NCI-H1930 (cell line): ENCODE measurements at places on chromosomes 4 and X.

DNA sequence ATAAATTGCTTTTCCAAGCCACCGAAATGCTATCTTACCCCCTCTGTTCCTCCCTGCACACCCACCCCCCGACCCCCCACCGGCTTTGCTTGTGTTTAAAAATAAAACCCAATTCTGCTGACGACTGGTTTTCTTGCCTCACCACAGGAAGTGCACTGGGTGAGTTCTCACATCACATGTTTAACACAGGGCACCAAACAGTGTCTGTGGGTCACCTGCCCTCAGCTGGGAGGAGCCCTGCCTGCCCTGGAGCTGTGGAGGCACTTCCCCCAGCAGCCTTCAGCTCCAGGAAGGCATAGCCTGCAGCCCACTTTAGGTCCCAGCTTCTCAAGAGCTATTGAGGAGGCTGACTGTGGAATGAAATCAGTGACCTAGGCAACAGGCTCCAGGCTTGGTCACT is 8.8 kb downstream of the TMEM255A start:
- DNase-seq, result no peak

GRCh38 chrX:80174925-80175574 is 160.5 kb downstream of the TBX22 start:
- no peak for DNase-seq

DNA sequence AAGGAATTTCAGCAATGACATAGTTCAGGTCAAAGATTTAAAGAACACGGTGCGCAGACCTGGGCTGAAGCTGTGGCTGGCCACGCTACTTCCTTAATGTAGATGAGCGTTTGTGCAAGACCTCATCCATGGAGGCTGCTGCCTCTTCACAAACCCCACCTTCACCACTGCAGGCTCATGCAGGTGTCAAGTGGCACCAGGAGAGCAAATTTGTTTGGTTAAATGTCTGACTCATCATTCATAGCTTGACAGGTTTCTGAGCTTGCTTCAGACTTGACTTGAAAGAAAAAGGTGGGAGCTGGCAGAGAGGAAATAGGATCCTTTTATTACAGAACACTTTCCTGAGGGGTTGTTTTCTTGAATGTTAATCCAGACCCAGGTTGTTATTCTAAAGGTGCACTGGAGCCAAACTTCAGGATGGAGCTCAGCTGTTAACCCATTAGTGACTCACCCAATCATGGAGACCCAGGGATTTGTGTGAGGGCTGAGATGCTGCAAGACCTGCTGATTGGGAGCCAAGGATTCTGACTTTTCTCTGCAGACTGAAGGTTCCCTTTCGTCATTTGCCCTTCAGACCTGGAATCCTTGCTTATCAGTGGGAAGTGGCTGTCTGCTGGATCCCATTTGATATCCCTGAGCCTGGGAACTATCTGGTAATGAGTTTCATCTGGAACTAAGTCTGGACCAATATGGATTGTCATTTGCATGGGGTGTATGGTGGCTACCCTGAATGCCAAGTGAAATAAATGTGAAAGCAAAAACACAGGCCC is 315.3 kb downstream of the PTTG2 start:
- DNase-seq, result no peak

- peak; percentile 16 for DNase-seq
Observed at GRCh38 chrX:25277574-25277973, 261.8 kb upstream of the ARX start.

GRCh38 chr4:86450861-86451260 is 91.0 kb upstream of the MAPK10 start:
- no peak for DNase-seq

DNA sequence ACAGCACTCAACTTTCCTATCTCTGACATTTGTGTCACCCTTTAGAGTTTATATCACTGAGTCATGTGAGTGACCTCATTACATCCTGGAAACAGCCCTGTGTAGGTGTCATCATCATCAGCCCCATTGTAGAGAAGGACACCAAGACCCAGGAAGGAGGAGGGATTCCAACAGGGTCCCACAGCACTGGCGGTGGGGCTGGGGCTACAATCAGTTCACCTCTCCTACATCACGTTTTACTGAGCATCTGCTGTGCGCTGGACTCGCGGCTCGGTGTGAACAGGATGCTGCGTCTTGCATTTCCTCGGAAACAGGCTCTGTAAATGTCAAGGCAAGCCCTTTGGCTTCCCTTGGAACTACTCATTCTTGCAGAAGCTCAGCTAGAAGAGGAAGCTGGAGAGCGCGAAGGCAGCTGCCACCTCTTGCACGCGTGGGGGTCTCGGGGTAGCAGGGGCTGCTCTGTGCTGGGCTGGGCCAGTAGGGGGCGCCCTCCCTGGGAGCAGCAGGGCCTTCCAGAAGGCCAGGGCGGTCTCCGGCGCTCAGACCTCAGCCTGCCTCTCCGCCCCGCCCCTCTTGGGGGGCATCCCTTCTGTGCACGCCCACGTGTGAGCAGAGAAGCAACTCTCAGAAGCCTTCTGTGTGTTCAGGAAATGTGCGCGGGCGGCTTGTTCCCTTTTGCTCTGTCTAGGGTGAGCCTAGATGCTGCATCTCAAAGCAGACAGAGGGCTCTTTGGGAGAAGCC is 29.0 kb downstream of the REELD1 start:
- DNase-seq, result no peak

- DNase-seq, result no peak
Observed at GRCh38 chr4:182267048-182267447, 23.8 kb downstream of the TENM3 start.

GRCh38 chrX:7828594-7828993 is 14.4 kb upstream of the VCX start:
- DNase-seq, result no peak

DNA sequence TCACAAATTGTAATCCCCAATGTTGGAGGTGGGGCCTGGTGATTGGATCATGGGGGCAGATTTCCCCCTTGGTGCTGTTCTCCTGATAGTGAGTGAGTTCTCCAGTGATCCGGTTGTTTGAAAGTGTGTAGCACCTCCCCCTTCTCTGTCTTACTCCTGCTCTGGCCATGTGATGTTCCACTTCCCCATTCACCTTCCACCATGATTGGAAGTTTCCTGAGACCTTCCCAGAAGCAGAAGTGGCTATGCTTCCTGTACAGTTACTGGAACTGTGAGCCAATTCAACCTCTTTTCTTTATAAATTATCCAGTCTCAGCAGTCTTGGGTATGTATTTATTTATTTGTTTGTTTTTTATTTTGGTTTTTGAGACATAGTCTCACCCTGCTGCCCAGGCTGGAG is 143.2 kb downstream of the CPE start:
- DNase-seq, result no peak

- DNase-seq, result no peak
Observed at GRCh38 chr4:66328803-66329574, 658.7 kb upstream of the EPHA5 start.

DNA sequence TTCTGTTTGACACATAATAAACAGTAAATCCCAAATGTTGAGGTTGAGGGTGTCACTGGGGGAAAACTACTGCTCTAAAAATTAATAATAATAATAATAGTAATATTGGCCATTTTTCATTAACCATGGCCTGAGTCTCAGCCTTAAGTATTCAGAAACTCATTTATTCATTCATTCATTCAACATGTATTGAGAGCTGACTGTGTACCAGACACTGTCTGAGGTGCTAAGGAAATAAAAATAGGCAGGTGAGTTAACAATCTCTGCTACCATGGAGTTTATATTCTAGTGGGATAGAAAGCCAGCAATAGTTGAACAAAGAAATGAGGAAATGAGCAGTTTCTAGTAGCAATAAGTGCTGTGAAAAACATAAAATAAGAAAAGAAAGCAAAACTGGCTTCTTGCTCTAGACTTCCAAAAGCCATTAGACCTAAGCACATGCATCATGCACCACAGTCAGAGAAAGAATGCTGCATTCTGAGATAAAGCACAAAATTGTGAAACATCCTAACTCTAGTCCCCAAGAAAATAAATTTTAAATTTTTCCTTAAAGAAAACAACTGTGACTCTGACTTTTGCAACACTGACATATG is 278.7 kb downstream of the RCHY1 start:
- DNase-seq, result no peak

DNA sequence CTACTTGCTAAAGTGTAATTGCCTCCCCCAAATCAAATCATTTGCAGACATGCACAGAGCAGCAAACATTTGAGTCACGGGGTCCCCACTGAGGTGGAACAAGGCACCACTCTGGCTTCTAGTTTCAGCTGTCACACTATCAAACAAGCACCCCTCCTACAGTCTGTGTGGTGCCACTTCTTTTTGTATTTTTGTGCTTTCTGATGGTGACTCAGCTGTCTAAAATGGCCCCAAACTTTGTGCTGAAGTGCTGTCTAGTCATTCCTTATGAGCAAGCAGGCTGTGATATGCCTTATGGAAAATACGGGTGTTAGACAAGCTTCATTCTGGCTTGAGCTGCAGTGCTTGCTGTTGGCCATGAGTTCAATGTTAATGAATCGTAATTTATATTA is 15.4 kb downstream of the IGFBP7 start:
- no peak for DNase-seq

- DNase-seq, result no peak
Observed at GRCh38 chrX:20521222-20521621, 254.5 kb upstream of the RPS6KA3 start.

DNA sequence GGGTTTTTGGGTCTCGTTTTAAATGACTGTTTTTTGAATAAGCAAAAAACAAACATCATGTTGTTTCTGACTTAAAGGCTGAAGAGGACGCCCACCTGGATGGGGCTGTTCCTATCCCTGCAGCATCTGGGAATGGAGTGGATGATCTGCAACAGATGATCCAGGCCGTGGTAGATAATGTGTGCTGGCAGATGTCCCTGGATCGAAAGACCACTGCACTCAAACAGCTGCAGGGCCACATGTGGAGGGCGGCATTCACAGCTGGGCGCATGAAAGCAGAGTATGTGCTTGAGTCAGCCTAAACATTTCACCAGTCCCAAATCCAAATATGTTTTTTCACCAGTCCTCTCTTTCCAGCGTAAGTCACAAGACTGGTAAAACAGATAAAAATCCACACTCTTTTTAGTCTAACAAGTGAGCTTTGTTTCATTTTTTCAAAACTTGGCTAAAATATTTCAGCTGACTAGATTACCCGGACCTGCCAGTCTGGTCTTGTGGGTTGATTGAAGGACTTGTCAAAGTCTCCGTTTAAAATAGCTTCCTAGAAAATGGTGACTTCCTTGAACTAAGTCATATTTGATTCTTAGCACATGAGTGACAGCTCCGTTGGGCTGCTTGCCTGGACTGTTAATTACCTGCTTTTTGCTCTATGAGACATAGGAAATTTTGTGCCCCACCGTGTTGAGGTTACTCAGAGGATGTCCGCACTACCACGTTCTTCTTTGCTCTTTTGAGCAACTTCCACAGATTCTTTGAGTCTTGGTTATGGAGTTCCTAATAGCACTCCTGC is 20.8 kb downstream of the ENOPH1 start:
- no peak for DNase-seq

DNA sequence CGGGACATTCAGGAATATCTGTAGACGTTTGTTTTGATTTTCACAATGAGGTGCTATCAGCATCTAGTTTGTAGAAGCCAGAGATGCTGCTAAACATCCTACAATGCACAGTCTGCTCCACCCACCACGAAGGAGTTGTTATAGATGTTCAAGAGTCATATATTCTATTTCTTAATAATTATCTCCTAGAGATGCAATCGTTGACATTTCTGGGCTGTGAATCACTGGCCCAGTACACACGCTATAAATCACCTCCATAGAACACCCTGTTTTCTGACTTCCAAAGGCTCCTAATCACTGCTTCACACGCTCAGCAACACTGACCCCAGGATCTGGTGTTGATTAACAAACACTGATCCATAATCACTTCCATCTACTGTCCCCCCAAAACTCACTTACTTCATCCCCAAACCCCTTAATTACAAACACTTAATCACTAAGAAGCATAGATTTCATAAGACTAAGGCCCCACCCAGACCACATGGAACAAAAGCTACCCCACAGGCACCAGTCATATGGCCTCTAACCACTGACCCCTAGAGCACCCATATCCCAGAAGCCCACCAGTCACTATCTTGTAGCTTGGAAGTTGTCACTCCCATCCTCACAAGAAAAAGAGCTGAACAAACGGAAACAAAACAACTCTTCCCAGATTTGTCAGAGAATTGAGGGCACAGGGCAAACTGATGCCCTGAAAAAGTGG is 31.7 kb upstream of the ZNF41 start:
- no peak for DNase-seq

- DNase-seq, result no peak
Observed at GRCh38 chr4:48180234-48180633, 46.2 kb upstream of the TXK start.

- no peak for DNase-seq
Observed at GRCh38 chrX:153857348-153857903, 27.1 kb upstream of the PDZD4 start.

DNA sequence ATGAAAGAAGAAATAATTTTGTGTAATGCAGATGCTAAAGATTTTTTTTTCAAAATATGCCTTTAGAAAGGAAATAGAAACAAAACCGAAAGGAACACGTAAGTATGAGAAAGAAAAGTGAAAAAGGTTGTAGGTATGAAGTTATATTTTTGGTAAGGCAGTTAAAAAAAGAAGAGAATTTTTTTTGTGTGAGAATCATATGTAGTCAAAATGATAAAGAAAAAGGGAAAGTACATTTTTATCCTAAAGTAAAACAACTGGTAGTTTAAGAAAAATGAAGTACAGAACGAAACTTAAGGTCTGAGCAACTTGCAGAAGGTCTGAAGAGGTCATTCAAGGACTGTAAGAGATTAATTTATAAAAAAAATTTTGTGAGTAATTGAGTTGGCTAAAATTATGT is 164.0 kb upstream of the TRAM1L1 start:
- DNase-seq, result no peak

DNA sequence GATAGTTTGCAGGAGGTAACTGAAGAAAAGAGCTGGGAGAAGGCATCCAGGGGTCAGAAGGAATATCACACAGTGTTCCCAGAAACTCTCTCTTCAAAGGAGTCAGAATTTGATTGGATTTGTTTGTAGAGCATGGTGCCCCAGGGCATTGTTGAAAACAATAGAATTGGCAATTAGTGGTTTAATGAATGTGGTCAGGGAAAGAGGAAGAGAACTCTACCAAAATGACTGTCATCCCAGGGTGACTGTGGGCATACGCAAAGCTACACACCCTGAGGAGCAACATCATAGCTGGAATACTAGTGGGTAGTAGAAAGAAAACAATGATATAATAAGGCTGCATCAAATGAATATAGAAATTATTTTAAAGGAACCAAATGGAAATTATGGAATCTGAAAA is 21.5 kb downstream of the TNIP2 start:
- no peak for DNase-seq

DNA sequence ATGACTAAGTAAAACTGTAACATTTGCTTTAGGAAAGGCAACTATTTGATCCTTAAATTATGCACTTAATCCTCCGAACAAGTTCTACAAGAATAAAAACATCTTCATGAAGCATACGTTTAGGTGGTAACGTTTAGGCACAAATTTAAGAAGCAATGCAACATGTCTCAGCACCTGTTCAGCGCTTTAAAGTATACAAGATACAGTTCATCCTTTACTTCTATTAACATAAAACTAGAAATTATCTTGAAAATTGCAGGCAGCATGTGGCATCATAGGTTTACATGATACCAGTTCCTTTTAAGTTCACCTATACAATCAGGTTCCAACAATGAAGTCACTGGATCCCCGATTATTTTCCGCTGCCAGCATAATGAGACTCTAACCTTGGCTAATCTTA is 1.5 kb downstream of the PLA2G12A start:
- DNase-seq, result no peak
